NCI-H1436 treated with DMSO at 0.1 percent for 48 hours (cell line): ENCODE measurements at places on chromosomes 11 and 22.

DNA sequence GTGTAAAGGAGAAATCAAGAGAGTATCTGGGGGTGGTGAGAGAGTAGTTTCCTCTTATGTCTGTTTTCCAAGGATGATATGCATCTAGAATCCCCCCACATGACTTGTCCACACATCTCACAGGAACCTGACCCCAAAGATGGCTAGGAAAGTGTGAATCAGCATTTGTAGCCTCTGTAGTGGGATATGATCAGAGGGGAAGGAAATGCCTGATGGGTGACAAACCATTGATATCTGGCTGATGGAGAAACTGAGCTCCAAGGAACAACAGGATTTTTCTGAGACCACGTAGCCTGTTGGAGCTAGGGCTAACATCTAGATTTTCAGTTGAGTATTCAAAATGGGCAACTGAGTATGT, 369.4 kb downstream of the DDX10 start:
- DNase-seq: no peak

- peak; percentile 25 for DNase-seq
Observed at GRCh38 chr11:113014262-113015097, 53.3 kb downstream of the NCAM1 start.

DNA sequence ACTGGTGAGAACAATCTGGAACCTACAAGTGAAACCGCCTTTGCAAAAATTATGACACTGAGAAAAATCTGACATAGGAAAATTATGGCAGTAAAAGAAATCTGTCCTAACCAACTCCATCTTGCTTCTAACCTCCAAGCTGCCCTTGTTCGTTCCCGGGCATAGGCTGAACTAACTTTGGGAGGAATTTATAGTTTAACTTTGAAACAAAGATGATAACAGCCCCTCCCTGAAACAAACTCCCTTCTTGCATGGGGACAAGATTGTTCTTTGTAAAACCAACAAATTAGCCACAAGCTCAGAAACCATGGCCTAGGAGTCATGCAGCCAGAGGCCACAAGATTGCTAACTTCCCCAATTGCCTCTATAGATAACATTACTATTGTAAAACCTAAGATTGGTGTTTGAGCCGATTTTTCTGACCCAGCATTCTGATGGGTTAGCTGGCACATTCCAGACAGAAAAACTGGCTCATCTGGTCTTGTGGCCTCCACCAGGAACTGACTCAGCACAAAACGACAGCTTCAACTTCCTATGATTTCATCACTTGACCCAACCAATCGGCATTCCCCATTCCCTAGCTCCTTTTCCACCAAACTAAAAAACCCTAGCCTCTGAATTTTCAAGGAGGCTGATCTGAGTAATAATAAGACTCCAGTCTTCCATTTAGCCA, 3.6 kb upstream of the CCDC81 start:
- no peak for DNase-seq

- DNase-seq: no peak
Observed at GRCh38 chr11:106228996-106229395, 151.5 kb downstream of the AASDHPPT start.

DNA sequence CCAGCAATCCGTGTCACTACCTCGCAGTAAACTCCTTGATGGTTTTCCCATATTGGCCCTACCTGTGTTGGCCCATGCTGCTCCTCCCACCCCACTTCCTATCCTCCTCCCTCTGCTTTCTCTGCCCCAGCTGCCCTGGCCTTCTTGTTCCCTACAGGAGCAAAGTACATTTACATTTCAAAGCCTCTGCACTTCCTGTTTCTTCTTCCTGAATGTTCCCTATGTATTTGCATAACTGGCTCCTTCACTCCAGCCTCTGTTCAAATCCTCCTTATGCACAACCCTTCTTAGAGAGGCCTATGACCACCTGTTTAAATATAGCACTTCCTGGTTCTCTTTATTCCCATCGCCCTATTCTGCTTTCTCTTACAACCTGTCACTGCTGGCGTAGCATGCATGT, 62.2 kb downstream of the PARVA start:
- no peak for DNase-seq

DNA sequence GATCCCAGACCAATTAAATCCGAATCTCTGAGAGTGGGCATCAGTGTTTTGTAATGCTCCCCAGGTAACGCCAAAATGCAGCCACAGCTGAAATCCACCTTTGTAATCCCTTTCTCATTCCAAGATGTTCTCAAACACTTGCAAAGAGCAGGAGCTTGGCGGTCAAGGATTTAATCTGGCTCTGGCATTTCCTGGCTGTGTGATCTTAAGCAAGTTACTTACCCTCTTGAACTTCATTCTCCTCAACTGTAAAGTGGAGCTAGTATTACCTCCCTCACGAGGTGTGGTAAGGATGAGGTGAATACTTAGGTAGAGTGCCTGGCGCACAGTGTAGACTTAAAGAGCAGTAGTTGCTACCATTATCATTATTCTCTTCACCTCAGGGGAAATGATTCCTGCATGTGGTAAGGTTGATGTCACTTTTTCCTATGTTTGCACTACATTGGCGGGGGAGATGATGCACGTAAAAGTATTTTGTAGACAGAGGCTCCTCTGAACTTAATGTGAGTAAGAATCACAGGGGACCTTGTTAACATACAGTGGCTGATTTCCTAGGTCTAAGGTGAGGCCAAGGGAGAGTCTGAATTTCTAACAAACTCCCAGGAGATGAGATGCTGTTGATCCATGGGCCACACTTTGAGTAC, 210.4 kb upstream of the PITPNB start:
- DNase-seq: no peak

DNA sequence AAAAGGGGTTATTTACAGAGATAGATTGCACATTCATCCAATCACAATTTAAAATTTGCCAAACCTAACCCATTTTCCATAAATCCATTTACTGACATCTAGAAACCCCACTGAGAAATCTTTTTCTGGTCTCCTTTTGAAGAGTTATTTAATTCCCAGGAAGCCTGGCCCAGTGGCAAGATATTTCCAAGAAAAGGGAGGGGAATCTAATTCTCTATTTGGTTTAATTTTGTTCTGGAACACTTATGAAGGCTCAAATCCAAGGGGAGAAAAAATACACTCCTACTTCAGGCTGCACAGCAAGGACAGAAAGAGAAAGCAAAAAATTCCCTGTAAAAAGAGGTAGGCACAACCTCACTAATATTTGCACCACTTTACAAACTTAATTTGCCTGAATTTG, 88.2 kb upstream of the LDLRAD3 start:
- DNase-seq: no peak

GRCh38 chr11:93568726-93569125, 25.5 kb upstream of the SMCO4 start:
- DNase-seq: no peak
